Activated CD4-positive, alpha-beta memory T cell treated with anti-CD3 and anti-CD28 coated beads, Interleukin-2, amount 10 ng/mL, durations not matched to agents 7 days and 5 days (primary cell): ENCODE measurements at places on chromosomes 5 and 9.
A peak's percentile ranks its signal among the peaks of the same experiment; 100 is the strongest.

DNA sequence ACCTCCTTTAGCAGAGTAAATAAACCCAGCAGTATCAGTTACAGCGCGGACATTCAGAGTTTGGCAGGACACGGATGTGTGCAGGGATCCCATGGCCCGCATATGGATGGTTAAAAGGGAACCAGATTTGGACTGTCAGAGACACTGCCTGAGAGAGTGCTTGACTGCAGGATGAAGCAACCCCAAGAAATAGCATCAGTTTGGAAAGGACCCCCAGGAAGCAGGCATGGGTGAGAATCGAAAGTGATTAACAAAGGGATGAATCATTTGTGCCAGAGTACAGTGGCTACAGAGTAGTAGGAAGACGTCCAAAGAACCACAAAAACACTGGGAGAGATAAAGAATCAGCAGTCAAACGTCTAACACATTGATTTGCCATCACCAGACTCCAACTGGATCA, 5.5 kb downstream of the C7 start:
- no peak for DNase-seq

- DNase-seq = no peak
Observed at GRCh38 chr5:152089644-152090043, 165.0 kb upstream of the GLRA1 start.

GRCh38 chr5:125295405-125295872, 549.0 kb upstream of the ZNF608 start:
- no peak for DNase-seq

DNA sequence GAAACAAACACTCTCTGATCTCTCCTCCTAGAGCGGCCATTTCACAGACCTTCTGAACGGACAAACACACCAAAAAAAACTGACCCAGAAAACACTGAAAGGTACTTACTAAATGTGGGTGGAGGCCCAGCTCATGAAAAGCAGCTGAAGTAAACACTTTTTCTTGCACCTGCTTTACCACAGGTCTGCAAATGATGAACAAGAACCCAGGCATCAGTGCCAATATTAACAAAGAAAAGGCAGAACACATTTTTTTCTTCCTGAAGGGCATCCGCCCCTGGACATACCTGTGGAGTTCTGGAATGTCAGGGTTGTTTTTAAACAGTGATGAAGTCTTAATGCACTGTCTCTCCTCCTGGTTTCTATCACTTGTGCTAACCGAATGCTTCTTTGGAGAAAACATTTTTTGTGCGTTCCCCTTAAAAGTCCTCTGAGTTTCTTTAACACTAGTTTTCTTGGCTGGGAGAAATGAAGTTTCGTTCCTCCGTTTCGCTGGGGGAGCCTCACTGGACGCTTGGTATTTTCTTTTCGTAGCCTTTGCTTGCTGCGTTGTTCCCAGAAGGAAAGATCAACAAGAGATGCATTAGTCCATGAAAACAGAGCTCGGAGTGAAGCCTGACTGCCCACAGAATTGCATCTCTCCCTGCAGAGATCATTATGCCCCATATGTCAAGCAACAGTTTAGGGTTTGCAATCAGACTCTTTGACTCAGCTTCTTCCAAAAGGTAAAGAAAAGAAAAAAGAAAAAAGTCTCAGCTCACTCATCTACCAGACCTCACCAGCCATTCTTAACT, 7.4 kb downstream of the DDX31 start:
- DNase-seq = no peak

DNA sequence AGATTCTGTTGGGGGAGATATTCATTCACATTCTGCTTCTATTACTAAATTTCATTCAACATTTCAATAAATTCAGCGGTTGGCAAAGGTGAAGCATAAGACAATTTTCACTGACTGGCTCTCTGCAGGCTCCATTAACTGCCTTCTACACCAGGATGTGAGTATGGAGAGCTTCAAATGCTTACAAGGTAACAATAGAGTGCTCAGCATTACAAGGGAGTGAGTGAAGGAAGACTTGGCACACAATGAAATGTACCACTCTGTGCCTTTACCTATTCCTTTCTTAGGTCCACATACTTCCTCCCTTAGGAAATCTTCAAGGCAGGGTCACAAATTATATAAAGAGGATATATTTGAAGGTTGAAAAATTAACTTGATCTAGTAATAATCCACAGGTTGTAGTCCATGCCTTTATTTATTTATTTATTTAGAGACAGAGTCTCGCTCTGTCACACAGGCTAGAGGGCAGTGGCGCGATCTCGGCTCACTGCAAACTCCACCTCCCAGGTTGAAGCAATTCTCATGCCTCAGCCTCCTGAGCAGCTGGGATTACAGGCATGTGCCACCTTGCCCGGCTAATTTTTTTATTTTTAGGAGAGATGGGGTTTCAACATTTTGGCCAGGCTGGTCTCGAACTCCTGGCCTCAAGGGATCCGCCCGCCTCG, 76.6 kb upstream of the FAM169A start:
- DNase-seq = no peak

DNA sequence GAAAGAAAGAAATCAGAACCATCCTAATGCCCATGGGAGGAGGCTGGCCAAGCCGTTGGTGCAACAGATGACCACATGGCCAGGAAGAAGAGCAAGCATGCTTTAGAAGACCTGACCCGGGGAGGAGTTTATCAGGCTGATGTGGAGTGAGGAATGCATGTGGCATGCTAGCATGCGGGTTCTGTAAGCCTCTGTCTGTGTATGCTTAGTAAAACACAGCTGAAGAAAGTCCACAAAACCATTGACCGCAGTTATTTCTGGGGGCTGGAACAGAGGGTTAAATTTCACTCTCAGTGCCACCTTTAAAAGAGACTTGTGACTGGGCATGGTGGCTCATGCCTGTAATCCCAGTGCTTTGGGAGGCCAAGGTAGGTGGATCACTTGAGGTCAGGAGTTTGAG, 19.1 kb downstream of the GFI1B start:
- DNase-seq = no peak

- DNase-seq = no peak
Observed at GRCh38 chr9:9730174-9730573, 882.6 kb downstream of the PTPRD start.

DNA sequence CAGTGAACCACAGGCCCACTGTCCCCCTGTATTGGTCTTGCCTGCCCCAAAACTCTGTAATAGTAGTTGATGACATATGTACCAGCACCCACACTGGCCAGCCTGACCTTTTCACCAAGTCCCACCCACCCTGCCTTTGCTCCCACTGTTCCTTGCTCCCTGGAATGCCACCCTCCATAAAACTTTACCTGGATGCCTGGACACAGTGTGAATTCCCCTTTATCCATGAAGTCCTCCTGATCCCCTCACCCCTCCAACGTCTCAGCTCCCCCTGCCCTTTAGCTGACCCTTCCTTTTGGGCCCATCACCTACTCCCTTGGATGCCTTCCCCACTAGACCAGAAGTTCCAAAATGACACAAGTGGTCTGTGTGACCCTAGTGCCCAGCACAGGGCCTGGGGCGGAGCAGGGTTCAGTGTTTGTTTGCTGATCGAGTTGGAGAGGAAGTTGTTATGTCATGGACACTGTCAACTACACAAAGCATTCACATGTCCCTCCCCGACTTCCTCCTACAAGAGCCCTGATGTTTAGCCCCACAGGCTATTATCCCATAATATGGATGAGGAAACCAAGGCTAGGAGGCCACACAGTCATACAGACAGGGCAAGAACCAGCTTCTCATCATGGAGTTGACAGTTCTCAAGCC, 16.1 kb downstream of the AMBP start:
- DNase-seq = no peak

DNA sequence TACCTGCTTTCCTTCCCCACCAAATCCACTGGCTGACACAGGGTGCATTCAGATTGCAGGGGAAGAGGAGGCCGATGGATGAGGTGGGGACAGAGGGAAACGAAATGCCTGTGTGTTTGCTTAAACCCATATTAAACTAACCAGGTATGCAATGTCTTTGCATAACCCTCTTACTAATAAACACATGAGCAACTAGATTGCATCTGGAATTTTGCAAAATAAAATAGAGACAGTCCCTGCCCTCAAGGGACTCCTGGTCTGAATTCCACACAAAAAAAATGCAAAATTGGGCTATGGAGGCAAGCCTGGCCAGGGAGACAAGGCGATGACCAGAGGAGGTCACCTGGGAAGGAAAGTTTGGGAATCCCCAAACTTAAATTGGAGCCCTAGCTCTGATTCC, 202.9 kb downstream of the ACTL7B start:
- DNase-seq = no peak

- DNase-seq = no peak
Observed at GRCh38 chr5:87076931-87077330, 190.8 kb upstream of the RASA1 start.

DNA sequence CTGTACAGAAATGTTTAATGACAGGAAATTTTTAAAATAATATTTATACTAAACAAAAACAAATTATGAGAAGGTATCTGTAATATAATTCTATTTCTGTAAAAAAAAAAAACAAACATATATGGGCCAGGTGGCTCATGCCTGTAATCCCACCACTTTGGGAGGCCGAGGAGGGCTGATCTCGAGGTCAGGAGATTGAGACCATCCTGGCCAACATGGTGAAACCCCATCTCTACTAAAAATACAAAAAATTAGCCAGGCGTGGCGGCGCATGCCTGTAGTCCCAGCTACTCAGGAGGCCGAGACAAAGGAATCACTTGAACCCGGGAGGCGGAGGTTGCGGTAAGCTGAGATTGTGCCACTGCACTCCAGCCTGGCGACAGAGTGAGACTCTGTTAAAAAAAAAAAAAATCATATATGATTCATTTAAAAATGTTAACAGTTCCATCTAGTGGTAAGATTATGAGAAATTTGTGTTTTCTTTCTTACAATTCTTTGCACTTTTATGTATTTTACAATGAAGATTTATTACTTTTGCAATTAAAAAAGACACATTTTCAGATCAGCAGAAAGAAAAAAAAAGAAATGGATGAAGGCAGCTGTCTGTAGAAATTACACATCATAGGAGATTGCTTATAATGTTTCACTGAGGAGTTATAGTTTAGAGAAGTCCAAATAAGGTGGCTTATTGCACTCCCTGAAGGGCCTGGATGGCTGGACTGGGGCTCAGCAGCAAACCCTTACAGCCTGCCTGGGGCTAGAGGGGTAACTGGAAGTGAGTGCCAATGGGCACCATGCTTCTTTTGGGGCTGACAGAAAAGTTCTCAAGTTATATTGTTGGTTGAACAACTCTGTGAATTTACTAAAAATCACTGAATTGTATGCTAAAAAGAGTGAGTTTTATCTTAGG, 20.3 kb downstream of the C9orf153 start:
- no peak for DNase-seq

- no peak for DNase-seq
Observed at GRCh38 chr5:172436879-172437369, 17.4 kb downstream of the SH3PXD2B start.

DNA sequence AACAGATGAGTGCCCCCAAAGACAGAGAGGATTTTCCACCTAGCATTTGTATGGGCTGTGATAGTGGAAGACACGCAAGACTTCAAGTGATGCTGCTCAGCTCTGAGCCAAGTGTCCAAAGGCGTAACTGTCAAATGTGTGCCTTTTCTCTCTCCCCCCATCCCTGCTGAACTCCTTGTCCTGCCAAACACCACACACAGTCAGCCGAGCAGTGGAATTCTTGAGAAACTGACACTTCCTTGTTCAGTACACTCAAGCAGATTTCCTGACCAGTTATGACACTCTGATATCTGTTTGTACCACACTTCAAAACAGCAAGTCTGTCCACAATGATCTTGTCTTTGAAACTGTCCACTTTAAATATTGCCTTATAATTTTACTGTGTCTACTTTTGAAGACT, 166.4 kb downstream of the PIK3R1 start:
- no peak for DNase-seq

- no peak for DNase-seq
Observed at GRCh38 chr9:81868145-81868544, 60.1 kb upstream of the SPATA31D4 start.

- DNase-seq = no peak
Observed at GRCh38 chr5:38154615-38155204, 103.6 kb upstream of the EGFLAM start.

GRCh38 chr9:69168709-69169217, 5.3 kb upstream of the TJP2 start:
- peak; percentile 76 for DNase-seq

DNA sequence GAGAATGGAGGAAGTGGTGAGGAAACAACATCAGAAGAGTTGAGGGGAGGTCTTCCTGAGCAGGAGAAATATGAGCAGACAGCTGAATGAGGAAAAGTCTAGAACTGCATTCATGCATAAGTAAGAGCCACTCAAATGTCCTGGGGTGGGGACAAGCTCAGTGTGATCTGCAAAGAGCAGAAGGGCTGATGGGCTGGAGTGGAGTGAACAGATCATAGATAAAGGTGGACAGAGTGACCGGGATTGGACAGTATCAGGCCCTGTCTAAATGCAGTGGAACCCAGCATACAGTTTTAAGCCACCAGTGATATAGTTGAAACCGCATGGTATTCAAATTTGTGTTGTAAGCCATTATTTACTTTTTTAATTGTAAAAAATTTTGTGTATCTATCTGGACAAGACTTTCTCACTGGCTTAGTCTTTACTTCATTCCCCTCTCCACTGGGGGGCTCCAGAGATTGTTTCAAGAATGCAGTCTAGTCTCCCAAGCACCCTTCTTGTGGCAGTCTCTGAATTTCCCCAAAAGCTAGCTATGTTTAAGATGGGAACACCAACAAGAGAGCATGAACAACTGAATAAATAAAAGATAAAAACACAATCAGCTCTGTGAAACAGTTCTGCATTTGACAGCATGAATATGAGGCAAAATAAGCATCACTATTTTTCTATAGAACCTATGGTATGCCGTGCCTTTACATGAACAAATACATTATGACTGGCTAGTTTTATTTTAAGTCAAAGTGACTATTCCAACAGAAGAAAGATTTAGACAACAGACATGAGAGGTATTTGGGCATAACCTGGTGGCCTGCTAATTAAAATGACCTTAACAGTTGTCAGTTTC, 10.7 kb upstream of the STK32A start:
- DNase-seq = no peak

DNA sequence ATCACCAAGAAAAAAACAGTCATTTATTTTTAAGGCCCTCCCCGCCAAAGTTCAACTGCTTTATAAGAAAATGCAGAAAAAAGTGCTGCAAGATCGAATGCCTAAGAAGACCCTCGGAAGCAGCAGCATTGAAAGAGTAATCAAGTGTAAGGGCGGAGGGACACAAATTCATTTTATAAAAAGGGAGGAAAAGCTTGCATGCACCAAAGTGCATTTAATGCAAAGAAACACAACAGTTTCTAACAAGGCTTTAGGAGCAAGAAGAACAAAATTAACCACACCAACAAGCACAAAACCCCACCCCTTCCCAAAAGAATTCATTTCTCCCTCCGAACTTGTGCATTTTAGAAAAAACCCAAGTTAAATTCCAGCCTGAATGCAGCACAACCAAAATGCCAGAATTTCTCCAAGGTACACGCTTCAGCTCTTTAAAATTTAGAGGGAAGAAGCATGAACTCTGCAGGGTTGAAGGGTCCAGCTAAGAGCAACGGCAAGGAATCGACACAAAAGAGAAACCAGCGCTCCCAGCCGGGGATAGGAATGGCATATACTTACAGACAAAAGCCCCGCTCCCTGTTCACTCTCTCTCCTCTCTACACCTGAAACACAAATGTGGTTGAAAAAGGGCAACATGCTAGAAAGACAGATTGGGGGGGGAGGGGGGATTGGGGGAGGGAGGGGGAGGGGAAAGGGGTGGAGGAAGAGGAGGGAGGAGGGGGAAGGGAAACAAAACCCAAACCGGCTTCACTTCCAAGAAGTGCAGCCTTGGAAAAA, at the start of gene NREP:
NREP (minus strand) TSS at position 614 of the 774 bp plus-strand sequence. CDS start 1,422 bp downstream, outside the sequence.
- DNase-seq = peak; percentile 34
